ENCODE measurements at places on chromosomes 4 and X.

GRCh38 chr4:56681158-56681852 lies at the start of gene HOPX:
Gene HOPX, minus strand, starts transcription at chr4:56681296. Its CDS starts 23,480 bp downstream, at chr4:56657816.
- no peak for DNase-seq

GRCh38 chr4:126264839-126265238 lies 950.1 kb downstream of the FAT4 start:
- peak; percentile 57 for DNase-seq

DNA sequence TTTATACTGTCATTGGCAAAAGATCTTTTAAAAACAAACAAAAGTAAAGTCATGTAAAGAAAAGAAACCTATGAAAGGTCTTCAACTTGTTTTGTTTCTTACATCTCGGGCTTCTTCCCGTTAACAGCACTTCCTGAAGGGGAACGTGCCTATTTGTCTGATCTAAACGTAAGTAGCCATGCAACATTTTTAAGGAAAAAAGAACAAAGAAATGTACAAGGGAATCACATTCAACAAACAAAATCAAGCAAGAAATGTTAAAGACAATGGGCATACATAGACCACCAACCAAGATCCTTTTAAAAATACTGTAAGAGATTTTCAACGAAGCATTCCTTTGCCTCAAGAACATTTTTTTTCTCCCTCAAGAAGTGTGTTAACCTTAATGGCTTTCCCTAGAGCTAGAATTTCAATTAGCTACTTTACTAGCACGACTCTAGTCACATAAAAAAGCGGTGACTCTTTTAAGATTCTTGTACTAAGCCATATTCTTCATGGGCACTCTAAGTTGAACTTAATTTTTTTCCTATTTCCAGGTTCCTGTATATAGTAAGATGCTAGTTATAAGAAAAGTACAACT lies 112.0 kb upstream of the TTC29 start:
- no peak for DNase-seq

GRCh38 chr4:175758050-175759024 lies 53.7 kb downstream of the GPM6A start:
- no peak for DNase-seq

DNA sequence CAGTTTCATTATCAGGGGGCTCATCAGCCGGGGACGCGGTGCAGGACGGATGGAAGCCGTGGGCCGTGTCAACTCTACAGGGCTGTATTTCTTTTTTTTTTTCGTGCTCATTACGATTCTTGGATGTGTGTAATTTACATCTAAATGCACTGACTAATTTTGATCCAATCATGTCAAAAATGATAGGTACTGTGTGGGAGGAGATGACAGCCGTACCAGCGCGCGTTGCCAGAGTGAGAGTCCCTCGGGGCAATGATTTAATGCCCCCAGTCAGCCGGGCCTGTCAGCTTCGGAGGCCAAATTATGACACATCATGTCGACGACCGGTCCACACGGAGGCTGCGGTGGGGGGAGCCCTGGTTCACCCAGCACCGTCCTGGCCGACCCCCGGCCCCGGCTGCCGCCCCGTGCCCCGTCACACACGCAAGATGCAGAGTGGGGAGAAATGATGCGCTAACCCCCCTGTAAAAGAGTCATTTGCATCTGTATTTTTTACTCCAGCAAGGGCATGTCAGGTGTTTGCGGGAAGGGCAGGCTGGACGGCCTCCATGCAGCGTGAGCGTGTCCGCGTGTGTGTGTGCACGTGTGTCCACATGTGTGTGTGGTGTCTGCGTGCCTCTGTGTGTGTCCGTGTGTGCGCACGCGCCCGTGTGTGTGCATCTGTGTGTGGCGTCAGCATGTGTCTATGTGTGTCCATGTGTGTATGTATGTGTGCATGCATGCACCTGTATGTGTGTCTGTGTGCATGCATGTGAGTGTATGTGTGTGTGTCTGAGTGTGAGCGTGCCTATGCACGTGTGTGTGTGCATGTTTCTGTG lies 74.3 kb upstream of the PPP2R3B start:
- DNase-seq = no peak
